ENCODE measurements at places on chromosomes 7 and 10. TPM values are rescaled to one million over a fixed set of nuclear protein-coding genes. Genes with fewer than 3 reads are reported as not detected.

Gene OR2A1
- total RNA-seq = under 0.01 TPM

Gene CREM
- total RNA-seq = 15.4 TPM

Gene AP3M1
- 29.8 TPM for total RNA-seq

Gene CCDC172
- total RNA-seq = not detected

Gene SPDYE16
- total RNA-seq = not detected

Gene PRSS37
- total RNA-seq = not detected

Gene SLC29A3
- total RNA-seq = 2.9 TPM
